ENCODE measurements at places on chromosomes 4 and X. TPM values are rescaled to one million over a fixed set of nuclear protein-coding genes. Genes with fewer than 3 reads are reported as not detected.

Gene RPS6KA6
- polyA plus RNA-seq: 18.9 TPM

Gene TMSB15A
- polyA plus RNA-seq: 70.0 TPM

Gene DGAT2L6
- not detected for polyA plus RNA-seq

Gene MAGEA9B
- not detected for polyA plus RNA-seq

Gene AMELX
- polyA plus RNA-seq: not detected

Gene CXorf49B
- not detected for polyA plus RNA-seq

Gene CYP2U1
- 4.5 TPM for polyA plus RNA-seq

Gene C4orf36
- 2.2 TPM for polyA plus RNA-seq

Gene MAGEB2
- polyA plus RNA-seq: not detected

Gene ZNF711
- 74.8 TPM for polyA plus RNA-seq

Gene DCHS2
- polyA plus RNA-seq: 3.9 TPM

Gene GABRA4
- polyA plus RNA-seq: 0.13 TPM

Gene GAGE1
- not detected for polyA plus RNA-seq

Gene CXCL11
- 0.33 TPM for polyA plus RNA-seq

Gene SASH3
- polyA plus RNA-seq: 1.7 TPM

Gene TRIML2
- polyA plus RNA-seq: 0.51 TPM

Gene PUDP
- 33.1 TPM for polyA plus RNA-seq

Gene PTTG2
- polyA plus RNA-seq: not detected

Gene CHIC1
- 8.6 TPM for polyA plus RNA-seq

Gene LUZP4
- polyA plus RNA-seq: not detected

Gene DCLK2
- polyA plus RNA-seq: 12.7 TPM
